ENCODE measurements at places on chromosomes 4 and X. TPM values are rescaled to one million over a fixed set of nuclear protein-coding genes. Genes with fewer than 3 reads are reported as not detected.

DNA sequence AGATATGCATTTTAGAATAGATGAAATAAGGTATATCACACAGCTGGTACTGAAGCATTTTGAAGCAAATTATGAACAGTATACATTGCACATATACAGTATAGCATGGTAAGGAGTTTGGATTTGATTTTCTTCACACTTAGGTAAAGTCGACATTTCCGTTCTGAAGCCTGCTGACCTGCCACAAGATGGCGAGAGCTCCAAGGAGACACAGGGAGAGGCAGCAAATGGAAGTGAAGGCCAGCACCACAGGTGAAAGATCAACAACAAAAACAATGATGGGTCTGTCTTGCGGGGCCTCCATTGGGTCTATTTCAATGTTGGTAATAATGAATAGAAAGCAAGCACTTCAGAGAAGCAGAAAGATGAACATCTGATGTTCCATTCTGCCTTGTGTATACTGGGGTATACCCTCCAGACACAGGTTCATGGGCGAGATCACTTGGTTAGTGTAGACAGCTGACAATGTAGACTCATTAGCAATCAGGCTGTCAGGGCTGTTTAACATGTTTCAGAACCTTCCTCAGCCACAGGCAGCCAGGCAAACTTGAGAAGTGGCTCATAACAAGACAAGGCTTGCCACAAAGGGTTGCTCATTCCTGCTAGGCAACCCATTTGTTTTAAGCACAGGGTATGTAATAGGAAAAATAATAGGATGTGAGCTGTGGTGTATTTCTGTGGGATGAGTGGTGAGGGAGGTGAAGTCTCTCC is 21.4 kb upstream of the NOX1 start:
- no peak overlapping the region for H3K4me3 ChIP-seq
- H3K27me3 ChIP-seq, result peaks cover 33% of the 10 kb centered on the region
- no peak overlapping the region for H3K27ac ChIP-seq
- DNase-seq, result peak; percentile 62
- no peaks in the 10 kb centered on the region for H3K36me3 ChIP-seq

DNA sequence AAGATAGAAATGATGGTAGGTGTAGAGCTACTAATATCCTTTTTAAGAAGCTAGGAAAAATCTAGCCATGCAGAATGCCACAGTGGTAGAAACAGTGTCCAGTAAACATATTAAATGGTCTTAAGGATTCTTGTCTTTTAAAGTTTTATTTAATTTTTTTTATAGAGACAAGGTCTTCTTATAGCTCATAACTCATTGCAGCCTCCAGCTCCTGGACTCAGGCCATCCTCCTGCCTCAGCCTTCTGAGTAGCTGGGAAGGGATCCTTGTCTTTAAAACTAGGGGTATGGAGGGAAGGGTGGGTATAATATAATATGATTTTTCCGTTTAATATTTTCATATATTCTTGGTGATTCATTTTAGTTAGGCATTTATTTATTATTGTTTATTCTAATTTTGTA is 3.8 kb downstream of the TMEM165 start:
- no peak for DNase-seq
- H3K27me3 ChIP-seq, result no peaks in the 10 kb centered on the region
- peak overlapping the region; percentile 98 for H3K27ac ChIP-seq
- peaks cover 81% of the 10 kb centered on the region for H3K36me3 ChIP-seq
- peak overlapping the region; percentile 93 for H3K4me3 ChIP-seq

- no peak overlapping the region for H3K4me3 ChIP-seq
- H3K27me3 ChIP-seq, result no peaks in the 10 kb centered on the region
- no peaks in the 10 kb centered on the region for H3K36me3 ChIP-seq
- H3K27ac ChIP-seq, result no peak overlapping the region
- no peak for DNase-seq
Measured at GRCh38 chr4:69684804-69685203, 31.8 kb upstream of the UGT2A1 start.

DNA sequence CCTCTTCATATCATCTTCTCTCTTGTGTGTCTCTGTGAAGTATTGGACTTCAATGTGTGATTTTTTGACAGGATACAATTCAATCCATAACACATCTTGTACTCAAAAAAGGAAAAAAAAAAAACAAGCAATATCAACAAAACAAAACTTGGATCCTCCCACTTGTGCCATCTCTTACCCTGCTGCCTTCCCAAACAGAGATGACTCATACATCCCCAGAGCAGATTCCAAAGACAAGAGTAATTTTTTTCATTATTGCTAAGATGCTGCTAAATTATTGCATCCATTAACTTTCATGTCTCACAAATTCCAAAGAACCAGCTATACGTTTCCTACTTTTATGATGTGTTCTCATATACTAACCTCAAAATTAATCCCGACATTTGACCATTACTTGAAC is 479.2 kb downstream of the GBA3 start:
- peaks cover 16% of the 10 kb centered on the region for H3K4me1 ChIP-seq
- DNase-seq, result peak; percentile 66
- H3K36me3 ChIP-seq, result no peaks in the 10 kb centered on the region
- no peaks in the 10 kb centered on the region for H3K27me3 ChIP-seq
- peak overlapping the region; percentile 26 for H3K27ac ChIP-seq
- H3K4me3 ChIP-seq, result no peak overlapping the region

- no peak overlapping the region for H3K27ac ChIP-seq
- H3K4me1 ChIP-seq, result no peaks in the 10 kb centered on the region
Measured at GRCh38 chr4:80903020-80903419, 127.5 kb upstream of the BMP3 start.

DNA sequence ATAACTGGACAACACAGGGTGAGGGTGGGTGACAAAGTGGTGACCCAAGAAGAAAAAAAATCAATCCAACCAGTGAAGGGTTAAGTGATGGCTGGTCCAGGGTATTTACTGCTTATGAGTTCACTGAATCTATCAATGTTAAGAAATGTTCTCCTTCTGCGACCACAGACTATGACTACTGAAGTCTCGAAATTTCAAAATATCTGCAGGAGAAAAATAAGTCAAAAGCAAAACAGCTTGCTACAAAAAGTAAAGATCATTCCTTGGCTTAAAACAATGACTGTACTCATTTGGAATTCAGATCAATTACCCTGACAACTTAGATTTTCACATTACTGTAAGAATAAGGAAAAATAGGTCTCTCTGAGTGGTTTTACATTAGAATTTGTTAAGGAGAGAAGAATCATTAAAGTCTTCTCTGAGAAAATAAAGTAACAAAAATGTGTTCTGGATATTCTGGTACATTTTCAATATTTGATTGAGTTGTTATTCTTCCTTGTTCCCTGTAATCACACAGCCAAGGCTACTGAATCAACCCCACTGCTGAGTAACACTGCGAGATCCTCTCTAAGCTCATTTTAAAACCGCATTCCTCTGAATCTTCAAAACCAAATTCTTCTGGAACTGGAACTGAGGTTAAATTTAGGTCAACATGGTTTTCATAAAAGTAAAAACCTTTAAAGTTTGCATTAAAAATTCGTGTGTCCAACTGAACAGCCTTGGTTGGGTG is 22.7 kb downstream of the SMPX start:
- H3K4me1 ChIP-seq, result no peaks in the 10 kb centered on the region
- no peaks in the 10 kb centered on the region for H3K36me3 ChIP-seq
- H3K27me3 ChIP-seq, result peaks cover 83% of the 10 kb centered on the region
- H3K4me3 ChIP-seq, result no peak overlapping the region
- H3K27ac ChIP-seq, result no peak overlapping the region
- no peak for DNase-seq

DNA sequence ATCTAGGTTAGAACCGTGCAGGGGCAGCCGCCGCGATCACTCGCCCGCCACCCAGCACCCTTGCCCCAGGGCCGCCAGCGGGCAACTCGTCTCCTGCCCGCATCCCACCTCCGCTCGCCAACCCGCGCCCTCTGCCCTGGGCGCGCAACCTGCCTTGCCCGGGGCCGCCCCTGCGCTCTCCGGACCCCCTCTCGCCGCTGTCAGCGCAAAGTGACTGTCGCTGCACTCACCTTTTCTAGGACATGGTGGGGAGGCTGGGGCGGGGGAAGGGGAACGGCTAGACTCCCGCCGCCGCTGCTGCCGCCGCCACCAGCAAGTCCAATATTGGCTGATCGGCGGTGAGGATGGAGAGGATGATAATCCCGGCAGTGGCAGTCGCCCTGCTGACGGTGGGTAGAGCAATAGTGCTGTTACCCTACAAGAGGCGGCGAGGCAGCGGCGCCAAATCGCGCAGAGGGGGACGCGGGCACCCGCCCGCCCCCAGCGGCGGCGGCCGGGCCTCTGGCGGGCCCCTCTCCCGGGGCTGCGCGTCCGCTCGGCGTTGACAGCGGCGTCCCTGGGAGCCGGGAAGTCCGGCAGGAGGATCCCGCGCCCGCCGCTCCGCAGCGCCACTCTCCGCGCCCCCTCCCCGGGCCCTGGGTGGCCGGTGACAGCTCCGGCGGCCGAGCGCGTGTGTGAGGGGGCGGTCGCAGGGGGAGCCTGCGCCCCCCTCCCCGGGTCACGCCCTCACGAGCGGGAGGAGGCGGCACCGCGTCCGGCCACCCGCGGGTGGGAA is 2.3 kb upstream of the NR3C2 start:
- H3K27me3 ChIP-seq, result peaks cover 23% of the 10 kb centered on the region
- H3K4me1 ChIP-seq, result peaks cover 15% of the 10 kb centered on the region
- no peak overlapping the region for H3K27ac ChIP-seq
- no peaks in the 10 kb centered on the region for H3K36me3 ChIP-seq

- no peaks in the 10 kb centered on the region for H3K4me1 ChIP-seq
- no peak overlapping the region for H3K27ac ChIP-seq
- no peak overlapping the region for H3K4me3 ChIP-seq
- no peaks in the 10 kb centered on the region for H3K36me3 ChIP-seq
- no peaks in the 10 kb centered on the region for H3K27me3 ChIP-seq
Measured at GRCh38 chr4:26941951-26942350, 81.3 kb downstream of the STIM2 start.

PNPLA4 gene
- 45.1 TPM for total RNA-seq

FMR1NB gene
- total RNA-seq, result not detected

- H3K36me3 ChIP-seq, result no peaks in the 10 kb centered on the region
- no peak for DNase-seq
- no peaks in the 10 kb centered on the region for H3K4me1 ChIP-seq
- peaks cover 48% of the 10 kb centered on the region for H3K27me3 ChIP-seq
Measured at GRCh38 chr4:56276547-56276946, 110.7 kb downstream of the AASDH start.

- H3K27ac ChIP-seq, result no peak overlapping the region
- H3K36me3 ChIP-seq, result peaks cover 6% of the 10 kb centered on the region
- H3K4me1 ChIP-seq, result no peaks in the 10 kb centered on the region
- peaks cover 73% of the 10 kb centered on the region for H3K27me3 ChIP-seq
- no peak for DNase-seq
Measured at GRCh38 chrX:70755850-70756249, 152.7 kb downstream of the TEX11 start.

- no peak overlapping the region for H3K27ac ChIP-seq
- no peak overlapping the region for H3K4me3 ChIP-seq
- H3K27me3 ChIP-seq, result peaks cover 10% of the 10 kb centered on the region
- H3K36me3 ChIP-seq, result no peaks in the 10 kb centered on the region
- peak; percentile 18 for DNase-seq
- H3K4me1 ChIP-seq, result peaks cover 4% of the 10 kb centered on the region
Measured at GRCh38 chrX:10341309-10341708, 184.5 kb downstream of the CLCN4 start.
